ENCODE measurements at places on chromosomes 1 and 21.

DNA sequence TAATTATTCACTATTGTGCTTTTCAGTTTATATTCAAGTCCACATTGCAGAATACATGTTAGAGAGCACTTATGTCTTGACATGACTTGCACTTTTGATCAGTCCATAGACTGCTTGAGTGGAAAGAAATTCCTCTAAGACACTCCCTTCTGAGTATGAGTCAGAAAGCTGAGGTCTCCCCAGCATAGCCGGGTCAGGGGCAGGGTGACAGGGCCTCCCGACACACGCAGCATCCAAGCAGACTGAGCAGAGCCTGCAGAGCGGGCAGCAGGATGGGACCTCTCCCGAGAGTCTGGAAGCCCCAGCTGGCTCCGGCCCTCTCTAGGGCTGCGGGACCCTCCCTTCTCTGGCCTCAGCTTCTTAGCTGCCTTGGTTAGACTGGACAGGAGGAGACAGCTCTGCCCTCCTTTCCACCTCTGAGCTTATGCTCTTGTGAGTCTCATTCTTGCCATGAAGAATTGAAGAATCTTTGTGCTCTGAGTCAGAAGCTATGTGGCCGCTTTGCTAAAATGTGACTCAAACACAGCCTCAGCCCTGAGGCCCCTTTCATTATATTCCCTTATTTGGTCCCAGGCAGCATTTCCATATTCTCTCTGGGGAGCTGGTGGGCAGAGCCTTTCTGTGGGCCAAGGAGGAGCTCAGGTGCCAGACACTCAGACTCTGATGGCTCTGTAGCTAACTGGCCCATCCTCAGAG is 11.2 kb upstream of the CAPN2 start:
- peak; percentile 91 for DNase-seq

GRCh38 chr1:237393632-237394031 is 351.6 kb downstream of the RYR2 start:
- DNase-seq: no peak

DNA sequence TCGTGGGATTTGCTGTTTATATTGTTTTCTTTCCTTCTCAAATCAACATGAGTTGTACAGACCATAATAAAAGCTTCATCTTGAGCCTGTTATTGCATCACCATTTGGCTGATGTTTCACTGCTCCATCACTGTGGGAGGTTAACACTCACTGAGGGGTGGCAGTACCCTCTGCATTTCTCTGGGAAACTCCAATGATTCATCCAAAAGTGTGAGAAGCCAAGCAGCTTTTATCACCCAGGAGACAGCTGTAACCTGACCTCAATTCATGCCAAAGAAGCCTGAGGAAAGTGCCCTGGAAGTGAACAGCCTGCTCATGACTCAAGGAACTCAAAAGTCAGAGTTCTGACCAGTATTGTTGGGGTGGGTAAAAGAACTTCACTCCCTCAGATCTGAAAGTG is 84.1 kb downstream of the GPR88 start:
- peak; percentile 87 for DNase-seq

- no peak for DNase-seq
These were observed 19.5 kb upstream of the CREG1 start for GRCh38 chr1:167573035-167573434.

GRCh38 chr1:208820580-208821212 is 576.5 kb upstream of the PLXNA2 start:
- no peak for DNase-seq

- DNase-seq: no peak
These were observed 2.8 kb upstream of the ADAM30 start for GRCh38 chr1:119898981-119899720.

DNA sequence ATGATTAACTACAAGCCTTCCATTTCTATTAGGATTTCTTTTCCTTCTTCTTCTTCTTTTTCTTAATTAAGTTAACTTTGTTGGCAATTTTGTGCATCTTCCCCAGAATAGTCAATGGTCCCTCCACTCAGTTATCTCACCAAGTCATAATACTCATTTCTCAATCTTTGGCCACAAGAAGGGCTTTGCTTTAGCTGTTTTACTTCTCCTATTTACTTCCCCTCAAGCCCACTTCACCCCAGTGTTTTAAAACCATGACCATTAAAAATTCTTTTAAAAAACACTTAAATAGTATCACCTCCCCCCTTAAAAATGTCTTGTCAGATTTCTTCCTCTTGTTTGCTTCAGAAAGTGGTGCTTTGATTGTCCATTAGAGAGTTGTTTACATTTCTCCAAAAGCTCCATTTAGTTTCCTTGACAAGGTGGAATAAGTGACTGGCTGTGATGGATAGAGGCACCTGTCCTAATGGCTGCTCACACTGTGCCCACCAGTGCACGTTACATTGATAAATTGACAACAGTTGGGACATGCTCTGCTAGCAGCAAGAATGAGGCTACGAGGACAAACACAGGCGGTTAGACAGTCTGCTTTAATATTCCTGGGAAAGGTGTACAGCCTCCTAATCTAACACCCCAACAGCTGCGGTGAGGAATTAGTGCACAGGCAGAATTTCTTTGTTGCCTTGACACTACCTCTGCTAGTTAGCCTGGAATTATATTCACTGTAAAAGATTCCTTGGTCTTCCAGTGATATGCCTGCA is 354.7 kb downstream of the LMO4 start:
- no peak for DNase-seq

DNA sequence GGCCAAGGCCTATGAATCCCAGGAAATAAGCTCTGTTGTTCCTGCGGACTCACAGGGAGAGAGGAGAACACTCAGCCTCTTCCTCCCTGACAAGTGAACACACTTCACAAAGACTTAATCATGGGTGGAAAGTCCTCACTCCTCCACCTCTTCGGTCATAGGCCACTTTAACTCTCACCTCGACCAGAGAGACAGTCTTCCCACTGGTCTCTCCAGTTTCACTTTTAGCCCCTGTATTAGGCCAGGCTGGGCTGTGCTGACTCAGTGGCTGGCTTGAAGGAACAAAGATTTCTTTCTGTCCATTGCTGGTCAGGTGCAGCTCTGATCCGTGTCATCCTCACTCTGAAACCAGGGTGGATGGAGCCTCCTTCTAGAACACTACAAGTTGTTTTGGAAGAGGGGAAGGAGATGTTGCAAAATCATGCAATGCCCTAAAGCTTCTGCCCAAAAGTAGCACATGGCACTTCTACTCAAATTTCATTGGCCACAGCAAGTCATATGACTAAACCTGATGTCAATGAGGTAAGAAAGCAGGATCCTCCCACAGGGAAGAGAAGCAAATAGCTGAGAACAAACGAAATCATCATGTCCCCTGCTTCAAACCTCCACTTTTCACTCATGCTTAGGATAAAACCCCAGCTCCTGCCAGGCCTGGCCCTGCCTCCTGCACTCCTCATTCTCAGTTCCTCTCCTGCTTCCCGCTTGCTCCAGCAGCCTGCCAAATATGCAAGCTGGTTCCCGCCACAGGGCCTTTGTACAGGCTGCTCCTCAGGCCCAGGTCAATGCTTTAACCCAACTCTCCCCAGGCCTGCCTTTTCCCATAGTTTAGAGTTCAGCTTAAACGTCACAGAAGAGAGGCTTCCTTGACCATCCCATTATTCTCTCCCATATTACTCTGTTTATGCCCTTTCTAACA is 150.5 kb upstream of the RUNX3 start:
- DNase-seq: no peak

GRCh38 chr1:88321706-88322105 is 362.4 kb upstream of the PKN2 start:
- no peak for DNase-seq

DNA sequence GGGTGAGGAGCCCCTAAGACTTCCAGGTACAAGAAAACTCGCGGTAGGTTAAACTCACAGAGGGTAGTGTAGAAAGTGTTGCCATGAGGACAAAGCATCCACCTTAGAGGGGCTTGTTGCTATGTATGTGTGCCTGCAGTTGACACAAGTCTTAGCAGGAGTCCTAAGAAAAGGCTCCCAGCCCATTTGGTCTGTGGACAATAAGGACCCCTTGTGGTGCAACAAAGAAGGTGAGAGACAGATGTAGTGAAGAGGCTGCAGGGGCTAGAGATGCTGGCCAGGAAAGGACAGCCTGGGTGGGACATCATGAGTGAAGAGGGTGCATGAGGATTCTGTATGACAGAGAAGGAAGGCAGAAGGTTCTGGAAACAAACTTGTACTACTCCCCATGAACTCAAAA is 36.3 kb upstream of the IL10 start:
- no peak for DNase-seq
